ENCODE measurements at places on chromosomes 5 and 9. TPM values are rescaled to one million over a fixed set of nuclear protein-coding genes. Genes with fewer than 3 reads are reported as not detected.

The LCN12 gene
- total RNA-seq = 11.9 TPM

- DNase-seq = no peak
Measured at GRCh38 chr9:109813829-109814228, 33.8 kb downstream of the PALM2AKAP2 start.

The NIPAL4 gene
- total RNA-seq = 0.12 TPM

- DNase-seq = no peak
Measured at GRCh38 chr9:115758441-115758840, 395.1 kb upstream of the PAPPA start.

The ITGA2 gene
- 3.8 TPM for total RNA-seq

The RABEPK gene
- total RNA-seq = 10.0 TPM

GRCh38 chr5:138033386-138033808 lies 518 bp upstream of the FAM13B start:
- no peak for DNase-seq

GRCh38 chr5:104452550-104452949 lies 890.0 kb upstream of the NUDT12 start:
- no peak for DNase-seq

The GABRA1 gene
- total RNA-seq = not detected

DNA sequence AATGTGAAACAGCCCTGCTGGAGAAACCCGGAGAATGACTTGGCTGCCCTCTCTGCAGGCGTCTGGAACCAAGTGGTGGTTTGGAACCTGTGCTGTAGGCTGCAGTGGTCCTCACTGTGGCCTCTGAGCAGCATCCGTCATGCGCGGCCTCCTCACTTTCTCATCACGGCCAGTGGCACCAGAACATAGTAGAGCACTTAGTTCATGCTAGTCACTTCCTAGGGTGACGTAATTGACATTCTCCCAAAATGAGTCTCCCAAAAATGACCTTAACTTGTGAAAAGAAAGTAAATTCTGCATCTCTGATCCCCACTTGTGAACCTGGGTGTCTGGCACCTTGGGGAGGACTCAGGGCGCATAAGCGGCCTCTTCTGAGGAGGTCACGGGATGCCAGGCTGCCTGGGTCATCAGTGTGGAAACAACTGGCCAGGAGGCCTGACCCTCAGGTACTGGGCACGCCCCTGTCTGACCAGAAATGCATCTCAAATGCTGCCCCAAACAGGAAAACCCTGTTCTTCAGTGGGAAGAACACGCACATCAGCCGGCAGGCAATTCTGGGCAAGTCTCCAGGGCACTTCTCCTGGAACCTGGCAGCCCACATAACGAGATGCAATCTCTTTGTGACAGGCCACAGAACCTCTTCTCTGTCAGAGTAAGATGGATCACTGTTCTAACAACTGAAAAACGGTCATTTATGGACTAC lies 36.6 kb upstream of the SPTLC1 start:
- no peak for DNase-seq

GRCh38 chr5:156819537-156819936 lies 30.6 kb upstream of the PPP1R2B start:
- no peak for DNase-seq

- peak; percentile 40 for DNase-seq
Measured at GRCh38 chr5:151758141-151758429, 346 bp downstream of the ATOX1 start.

The SLC2A8 gene
- total RNA-seq = 12.1 TPM

DNA sequence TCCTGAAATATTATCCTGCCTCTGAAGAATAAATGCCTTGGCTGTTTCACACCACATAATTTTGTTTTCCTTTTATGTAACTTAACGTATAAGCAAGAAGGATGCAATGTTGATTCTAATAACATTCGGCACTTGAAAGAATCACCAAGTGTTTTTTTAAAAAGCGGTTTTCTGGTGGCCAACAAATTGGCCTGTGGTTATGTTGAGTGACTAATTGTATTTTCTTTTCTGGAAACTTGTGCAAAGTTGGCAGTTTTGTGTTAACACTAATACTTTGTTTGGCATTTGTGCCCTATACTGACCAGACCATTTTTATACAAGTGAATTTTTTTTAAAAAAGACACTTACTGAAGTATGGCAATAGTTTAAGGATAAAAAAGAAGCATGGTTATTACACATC lies 452.7 kb downstream of the BNC2 start:
- DNase-seq = no peak

DNA sequence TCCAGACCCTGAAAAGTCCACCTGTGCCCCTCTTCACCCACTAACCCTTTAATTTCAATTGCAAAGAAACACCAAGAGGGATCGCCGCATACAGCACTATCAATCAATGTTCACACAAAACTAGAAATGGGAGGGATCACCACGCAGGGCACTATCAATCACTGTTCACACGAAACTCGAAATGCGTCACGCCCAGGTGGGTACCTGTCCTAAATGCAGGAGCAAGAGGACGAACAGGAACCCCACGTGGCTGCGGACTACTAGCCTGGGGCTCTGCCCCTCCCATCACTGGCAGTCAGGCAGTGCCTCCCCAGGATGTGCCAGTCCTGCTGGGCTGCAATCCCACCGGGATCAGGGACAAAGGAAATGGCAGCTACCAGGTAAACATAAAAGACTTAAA lies 28.2 kb downstream of the RASGEF1C start:
- no peak for DNase-seq

- no peak for DNase-seq
Measured at GRCh38 chr9:23707249-23707648, 118.8 kb downstream of the ELAVL2 start.

DNA sequence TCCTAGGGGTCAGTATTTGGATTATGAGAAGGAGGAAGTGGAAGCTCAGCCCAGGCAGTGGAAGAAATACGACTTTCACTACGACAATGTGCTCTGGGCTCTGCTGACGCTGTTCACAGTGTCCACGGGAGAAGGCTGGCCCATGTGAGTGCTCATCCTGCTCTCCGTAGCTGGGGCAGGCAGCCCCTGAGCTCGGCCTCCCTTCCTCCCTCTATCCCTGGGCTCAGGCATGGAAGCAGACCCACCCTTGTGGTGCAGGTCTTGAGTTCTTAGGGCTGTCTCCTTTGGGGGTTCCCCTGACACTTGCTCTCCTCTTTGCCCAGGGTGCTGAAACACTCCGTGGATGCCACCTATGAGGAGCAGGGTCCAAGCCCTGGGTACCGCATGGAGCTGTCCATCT lies 180.1 kb downstream of the CACNA1B start:
- no peak for DNase-seq

The TPPP gene
- total RNA-seq = 25.0 TPM

GRCh38 chr9:34371886-34372466 lies 4.7 kb downstream of the MYORG start:
- DNase-seq = no peak

All from left cardiac atrium (tissue), 4 donors.